ENCODE measurements at places on chromosomes 11 and 22. TPM values are rescaled to one million over a fixed set of nuclear protein-coding genes. Genes with fewer than 3 reads are reported as not detected.

Gene APOL3
- 1.1 TPM for total RNA-seq

Gene NEU3
- total RNA-seq: 33.6 TPM

Gene OR8A1
- total RNA-seq: 1.4 TPM

Gene CARNS1
- total RNA-seq: 0.07 TPM

Gene OR56A1
- total RNA-seq: not detected

Gene AMOTL1
- 35.4 TPM for total RNA-seq

Gene KIRREL3
- total RNA-seq: not detected

Gene MAP4K2
- 13.9 TPM for total RNA-seq

Gene KRTAP5-8
- not detected for total RNA-seq

Gene FADD
- 26.2 TPM for total RNA-seq

Gene NXPE2
- total RNA-seq: not detected

Gene SHANK3
- total RNA-seq: 0.13 TPM

Gene NPAS4
- total RNA-seq: not detected

Gene ZBTB3
- 10.0 TPM for total RNA-seq

Gene FOLR1
- 0.92 TPM for total RNA-seq
